ENCODE measurements at places on chromosomes 6 and 20.

DNA sequence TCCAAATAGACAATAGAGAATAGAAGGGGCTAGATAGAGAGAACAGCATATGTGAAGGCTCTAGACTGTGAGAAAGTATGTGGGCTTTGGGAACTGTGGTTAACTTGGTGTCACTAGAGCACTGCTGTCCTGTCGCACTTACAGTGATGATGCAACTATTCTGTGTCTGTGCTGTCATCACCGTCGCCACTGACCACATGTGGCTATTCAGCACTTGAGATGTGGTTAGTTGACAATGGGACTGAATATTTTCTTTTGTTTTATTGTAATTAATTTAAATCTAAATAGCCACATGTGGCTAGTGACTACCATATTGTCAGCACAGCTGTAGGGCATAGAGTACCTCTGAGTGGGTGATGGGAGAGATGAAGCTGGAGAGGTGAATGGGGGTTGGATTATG, 39.0 kb upstream of the IFNGR1 start:
- no peak for DNase-seq

- no peak for DNase-seq
These were observed 37.4 kb downstream of the IL22RA2 start for GRCh38 chr6:137136065-137136464.

DNA sequence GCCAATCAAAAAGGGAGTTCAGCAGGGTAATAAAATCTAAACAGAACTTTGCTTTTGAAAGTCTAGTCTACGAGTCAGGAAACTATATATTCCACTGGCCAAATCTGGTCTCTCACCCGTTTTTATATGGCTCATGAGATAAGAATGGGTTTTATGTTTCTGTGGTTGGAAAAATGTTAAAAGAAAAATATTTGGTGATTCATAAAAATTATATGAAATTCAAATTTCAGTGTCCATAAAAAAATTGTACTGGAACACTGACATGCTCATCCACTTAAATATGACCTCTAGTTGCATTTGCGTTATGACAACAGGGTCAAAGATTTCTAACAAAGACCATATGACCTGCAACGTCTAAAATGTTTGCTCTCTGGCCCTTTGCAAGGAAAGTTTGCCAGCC, 22.3 kb upstream of the LAMP5 start:
- DNase-seq, result no peak

DNA sequence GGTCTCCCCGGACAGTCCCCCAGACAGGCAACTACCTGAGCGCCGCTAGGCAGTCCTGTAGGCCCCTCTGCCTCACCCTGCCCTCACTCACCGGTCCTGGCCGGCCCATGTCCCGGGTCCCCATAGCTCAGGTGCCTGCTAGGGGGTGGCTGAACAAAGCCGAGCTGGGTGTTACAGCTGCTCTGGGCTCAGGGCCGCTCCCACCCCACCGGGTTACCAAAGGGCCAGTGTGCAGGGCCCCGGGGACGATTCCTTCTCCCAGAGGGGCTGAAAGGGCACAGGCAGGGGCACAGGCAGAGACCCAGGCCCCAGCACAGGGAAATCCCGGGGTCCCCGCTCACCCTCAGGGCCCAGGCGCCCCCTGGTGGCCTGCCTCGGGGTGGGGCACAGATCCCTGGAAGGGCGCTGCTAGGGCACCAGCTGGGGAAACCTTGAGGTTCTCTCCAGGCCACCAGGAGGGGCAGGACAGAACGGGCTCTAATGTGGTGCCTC, 118.4 kb downstream of the GRM4 start:
- DNase-seq, result peak; percentile 53

DNA sequence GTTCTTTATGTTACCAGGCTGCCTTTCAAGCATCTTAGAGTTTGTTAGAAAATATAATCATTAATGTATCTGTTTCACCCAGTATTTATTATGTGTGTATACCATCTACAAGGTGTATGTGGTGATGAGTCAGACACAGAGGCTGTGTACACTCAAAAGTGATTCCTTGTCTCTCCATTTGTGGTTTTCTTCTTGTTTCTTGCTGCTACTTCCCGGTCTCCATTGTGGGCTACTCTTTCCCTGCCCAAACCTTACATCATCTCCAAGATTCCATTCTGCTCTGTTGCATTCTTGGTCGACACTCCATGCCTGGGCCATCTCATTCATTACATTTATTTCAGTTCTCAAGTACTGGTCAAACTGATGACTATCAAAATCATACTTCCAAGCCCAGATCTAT, 182.2 kb upstream of the STXBP5 start:
- no peak for DNase-seq

DNA sequence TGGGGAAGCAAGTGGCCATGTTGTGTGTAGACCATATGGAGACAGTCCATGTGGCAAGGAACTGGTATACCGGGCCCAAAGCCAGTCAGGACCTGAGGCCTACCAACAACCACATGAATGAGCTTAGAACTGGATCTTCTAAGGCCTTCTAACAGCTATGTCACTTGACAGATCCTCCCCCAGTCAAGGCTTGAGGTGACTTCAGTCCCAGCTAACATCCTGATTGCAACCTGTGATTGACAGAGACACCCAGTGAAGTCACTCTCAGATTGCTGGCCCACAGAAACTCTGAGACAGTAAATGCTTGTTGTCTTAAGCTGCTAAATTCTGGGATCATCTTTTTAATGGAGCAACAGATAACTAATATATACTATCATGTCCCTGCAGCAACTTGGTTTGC, 32.9 kb downstream of the AHI1 start:
- no peak for DNase-seq
